ENCODE measurements at places on chromosomes 6 and 20.

DNA sequence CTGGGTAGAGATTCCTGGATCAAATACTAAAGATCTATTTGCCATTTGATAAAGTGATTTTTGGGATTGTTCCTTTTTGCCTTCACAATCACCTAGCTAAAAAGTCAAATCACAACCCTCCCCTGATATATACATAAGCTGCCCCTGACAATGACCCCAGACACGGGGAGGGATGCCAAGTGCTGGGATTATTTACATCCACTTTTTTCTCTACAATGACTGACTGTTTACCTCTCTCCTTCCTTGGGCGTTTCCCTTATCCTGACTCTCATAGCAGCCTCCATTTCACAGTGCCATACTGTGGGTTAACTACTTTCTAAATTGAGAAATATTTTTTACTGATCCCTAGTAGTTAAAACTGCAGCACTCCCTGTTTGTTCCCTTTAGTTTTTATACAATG is 150.8 kb upstream of the TMEM170B start:
- DNase-seq, result no peak

DNA sequence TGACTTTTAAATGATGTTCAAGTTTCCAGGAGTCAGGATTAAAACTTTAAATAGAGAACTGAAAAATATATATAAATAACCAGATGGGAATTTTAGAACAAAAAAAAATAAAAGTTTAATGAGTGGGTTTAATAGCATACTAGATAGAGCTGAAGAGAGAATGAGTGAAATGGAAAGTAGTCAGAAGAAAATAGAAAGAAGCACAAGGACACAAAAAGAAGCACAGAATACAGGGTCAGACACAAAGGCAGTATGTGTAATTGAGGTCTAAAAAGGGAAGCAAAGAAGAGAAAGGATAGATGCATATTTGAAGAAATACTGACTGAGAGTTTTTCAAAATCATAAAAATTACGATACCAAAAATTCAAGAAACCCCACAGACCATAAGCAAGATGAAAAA is 159.8 kb upstream of the FERMT1 start:
- no peak for DNase-seq

DNA sequence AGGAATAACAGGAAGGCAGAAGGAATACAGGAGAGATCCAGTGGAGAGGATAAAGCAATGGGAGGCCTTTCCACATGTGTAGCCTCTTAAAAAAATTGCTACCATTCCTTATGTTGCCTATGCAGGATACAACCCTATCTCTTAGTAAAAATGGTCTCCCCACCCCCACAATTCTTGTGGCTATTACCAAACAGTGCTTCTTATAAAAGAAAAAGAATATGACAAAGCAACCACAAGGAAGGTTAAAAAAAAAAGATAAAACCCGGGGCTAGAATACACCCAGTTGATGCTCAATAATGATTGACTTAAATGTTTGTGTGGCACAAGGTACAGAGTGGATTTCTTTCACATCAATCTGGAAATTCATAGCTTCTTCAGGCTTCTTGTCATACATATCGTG is 250.9 kb downstream of the HIVEP2 start:
- DNase-seq, result no peak

DNA sequence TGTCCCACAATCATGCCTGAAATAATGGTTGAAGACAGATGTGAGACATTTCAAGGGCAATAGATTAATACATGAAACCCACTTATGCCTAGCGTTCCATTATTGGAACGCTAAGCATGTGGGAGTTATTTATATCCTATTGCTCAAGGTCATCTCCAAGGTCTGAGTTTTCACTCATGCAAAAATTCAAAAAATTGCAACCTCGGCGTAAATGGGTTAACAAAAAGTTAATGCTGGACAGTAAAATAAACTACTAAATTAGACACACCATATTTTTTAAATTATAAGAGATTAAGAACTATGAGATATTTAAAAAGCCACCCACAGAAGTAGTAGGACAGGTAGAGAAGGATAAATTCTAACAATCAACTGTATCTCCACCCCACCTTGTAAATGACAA is 98.4 kb downstream of the ESR1 start:
- DNase-seq, result no peak

DNA sequence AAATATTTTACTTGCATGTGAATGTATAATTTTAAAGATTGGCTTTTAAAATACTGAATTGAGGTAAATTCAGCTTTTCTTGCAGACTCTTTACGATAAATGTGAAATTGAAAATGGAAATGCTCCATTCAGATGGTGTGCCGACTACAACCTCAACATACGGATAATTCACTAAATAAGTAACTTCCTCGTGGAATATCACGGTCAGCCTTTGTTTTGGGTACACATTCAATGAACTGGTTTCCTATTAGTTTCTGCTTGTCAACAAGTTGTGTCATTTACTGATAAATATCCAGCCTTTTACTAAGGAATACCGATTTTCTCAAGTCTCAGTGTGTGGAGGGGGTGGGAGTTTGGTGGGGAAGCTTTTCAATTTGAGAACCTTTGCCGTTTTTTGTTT is 2.4 kb upstream of the IRF4 start:
- no peak for DNase-seq

DNA sequence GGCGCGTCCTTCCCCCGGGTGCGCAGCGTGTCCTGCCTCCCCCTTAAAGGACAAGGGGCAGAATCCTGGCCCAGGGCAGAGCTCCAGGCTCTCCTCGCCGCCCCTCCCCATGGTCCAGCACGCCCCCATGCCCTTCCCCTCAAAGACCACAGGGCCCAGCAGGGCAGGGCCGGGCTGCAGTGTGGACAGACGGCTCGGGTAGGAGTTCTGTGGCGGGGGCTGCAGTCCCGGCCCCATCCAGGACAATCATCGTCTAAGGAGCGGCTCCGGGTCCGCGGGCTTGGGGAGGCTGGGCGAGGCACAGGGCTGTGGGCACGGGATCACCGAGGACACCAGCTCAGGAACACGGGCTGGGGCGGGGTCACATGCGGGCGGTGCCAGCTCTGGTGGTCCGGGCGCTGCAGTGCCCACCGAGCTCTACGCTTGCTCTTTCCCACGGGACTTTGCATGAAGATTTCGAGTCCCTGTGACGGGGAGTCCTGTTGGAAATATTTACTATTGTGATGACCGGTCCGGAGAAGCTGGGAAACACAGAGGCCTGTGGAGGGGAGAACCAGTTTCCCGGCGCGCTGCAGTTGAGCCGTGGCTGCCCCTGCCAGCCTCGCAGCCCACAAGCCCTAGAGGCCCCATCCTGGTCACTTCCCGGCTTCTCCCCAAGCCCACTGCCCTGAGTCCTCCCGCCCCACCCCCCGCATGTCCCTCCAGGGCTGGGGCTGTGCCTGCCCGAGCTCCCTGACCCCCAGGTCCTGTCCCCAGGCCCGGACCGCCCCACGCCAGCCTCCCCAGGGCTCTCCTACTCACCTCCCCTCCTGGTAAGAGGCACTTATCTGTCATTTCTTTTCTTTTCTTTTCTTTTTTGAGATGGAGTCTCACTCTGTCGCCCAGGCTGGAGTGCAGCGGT is 20.6 kb downstream of the SLC17A9 start:
- DNase-seq, result no peak

DNA sequence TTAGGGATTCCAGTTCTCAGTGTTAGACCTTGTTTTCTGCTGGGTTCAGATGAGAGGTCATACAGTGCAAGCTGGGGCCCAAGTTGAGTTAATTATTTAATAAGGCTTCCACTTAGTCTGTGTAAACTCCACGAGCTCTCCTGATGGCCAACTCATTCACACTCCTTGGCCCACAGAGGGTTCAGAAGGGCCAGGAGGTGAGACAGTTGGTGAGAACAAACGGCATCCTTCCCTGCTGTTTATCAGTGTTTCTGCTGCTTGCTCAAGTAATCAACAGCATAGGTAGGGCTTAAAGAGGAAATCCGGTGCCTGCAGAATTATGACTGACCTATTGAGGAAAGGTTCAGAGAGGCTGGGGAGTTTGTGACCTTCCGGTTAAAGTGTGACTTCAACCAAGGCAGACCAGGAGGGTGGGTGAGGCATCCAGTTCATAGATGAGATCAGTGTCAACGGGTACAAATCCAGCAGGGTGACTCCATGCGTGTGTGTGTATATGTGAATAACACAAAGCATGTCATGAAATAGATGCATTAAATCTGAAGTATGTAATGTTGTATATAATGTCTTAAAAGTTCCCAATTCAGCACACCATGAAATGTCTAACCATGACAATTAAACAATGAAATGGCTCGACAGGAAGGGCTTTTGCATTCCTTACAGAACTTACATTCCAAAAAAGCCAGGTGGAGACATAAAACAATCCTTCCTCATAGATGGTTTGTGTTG is 37.4 kb upstream of the BCAS1 start:
- DNase-seq, result no peak

DNA sequence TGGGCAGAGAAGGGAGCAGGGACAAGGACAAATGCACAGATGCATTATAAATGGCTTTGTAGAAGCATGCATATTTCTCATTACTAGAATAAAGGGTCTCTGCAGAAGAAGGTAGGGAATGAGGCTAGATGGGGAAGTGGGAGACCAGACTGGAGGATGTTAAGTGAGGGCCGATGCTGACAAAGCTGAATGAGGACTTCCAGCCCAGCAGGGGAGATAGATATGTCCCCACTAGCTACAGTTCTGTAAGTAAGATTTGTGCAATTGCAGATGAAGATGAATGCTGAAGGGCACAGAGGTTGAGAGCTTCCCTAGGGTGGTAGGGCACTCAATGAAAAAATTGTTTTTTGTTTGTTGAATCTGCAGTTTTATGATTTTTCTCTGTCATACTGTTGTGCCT is 16.9 kb downstream of the ADGRG6 start:
- no peak for DNase-seq

DNA sequence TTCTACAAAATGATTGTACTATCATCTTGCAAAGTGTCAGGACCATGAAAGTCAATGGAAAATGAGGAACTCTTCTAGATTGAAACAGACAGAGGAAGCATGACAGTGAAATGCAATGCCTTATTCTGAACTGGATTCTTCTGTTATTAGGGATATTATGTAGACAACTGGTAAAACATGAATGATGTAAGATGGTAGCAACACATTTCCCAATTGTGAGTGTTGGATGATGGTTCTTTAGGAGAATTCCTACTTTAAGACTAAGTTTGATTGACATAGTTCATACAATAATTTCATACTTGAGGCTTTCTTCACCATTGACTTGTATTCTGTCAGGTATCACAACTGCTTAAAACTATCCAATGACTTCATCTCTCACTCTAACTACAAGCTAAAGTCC is 4.5 kb downstream of the UBE3D start:
- no peak for DNase-seq

DNA sequence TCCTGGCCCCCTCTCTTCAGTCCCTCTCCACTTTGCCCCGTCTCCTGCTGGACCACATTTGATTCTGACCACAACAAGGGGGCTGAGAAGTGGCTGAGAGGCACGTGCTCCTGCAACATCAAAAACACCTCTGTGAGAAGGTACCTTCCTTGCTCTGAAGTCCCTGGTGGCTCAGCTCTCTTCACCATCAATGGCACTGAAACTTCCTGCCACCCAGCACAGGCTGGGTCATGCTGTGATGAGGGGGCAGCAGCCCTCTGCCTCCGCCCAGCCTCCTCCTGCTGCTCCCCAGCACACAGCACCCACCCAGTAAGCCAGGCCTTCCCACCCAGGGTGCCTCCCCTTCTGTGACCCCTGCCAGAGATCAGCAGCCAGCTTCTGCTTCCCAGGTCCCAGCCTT is 10.3 kb downstream of the ZMYND8 start:
- peak; percentile 9 for DNase-seq

Measured in effector CD8-positive, alpha-beta T cell (primary cell).